GM12892 (cell line): ENCODE measurements at places on chromosomes 7 and 10.

DNA sequence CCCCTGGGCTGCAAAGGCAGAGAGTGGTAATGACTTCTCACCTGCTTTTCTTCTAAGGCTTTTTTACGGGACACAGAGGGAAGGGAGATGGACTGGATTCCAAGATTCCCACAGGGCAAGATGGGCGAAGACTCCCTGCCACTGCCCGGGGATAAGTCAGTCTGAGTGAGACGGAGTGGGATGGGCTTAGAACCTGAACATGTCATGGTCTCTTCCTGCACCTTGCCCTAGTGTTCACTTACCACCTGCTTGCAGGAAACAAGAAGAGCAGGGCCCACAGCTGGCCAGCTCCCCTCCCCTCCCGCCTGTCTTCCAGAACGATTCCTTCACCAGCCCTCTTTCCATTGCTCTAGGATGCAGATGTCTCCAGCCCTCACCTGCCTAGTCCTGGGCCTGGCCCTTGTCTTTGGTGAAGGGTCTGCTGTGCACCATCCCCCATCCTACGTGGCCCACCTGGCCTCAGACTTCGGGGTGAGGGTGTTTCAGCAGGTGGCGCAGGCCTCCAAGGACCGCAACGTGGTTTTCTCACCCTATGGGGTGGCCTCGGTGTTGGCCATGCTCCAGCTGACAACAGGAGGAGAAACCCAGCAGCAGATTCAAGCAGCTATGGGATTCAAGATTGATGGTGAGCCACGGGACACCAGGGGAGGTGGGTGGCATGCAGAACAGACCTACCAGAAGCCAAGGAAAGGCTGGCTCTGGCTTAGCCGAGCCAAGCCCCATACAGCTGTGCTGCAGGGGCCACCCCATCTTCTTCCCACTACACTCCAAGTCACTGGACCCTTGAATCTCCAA is 1.3 kb downstream of the SERPINE1 start:
- DNase-seq = no peak

DNA sequence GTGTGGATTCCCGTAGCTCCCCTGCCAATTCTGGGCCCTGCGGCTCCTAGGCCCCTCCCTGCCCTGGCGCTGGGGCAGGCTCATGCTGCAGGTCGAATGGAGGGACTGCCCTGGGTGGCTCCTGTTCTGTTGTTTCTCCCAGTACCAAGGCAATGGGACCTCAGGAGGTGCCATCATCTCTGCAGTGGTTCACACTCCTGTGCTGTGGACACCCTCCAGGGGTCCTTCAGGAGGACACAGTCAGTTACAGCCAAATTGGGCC is 138.3 kb downstream of the ZMIZ1 start:
- DNase-seq = no peak

DNA sequence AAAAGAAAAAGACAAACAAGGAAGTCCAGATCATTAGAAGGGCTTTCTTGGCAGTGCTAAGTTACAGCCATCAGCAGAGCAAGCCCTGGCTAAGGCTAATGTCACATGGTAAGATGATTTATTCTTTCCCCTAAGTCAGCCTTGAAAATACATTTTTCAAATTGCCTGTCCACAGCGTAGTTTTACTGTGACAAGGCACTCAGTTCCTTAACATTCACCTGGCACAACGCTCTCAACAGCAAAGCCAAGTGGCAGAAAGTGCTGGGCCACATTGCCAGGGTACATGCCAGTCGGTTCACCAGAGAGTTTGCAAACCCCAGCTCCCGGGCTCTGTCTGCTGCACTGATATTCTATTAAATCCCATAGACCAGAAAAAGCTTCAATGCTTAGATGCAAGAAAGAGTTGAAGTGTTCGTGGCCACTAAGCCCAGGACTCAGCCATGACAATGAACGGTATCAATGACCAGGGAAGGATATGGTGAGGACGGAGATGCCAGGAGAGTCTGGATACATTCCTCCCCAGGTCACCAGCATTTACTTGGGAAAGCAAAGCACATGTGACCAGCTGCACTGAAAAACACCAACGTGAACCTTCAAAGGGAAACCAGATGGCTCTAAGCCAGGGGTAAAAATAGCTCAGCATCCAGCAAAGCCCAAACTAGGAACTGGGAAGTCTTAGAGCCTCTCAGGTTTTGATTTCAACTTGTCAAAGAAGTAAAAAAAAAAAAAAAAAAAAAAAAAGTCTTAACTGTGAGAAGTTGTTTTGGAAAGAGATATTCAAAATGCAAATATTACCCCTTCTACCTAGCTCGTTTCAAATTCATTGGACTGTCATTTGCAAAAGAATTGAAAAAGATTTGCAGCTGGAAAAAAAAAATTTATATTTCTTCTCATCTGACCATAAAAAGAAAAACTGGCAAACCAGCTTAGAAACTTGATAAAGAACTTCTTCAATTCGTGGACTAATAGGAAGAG is 23.9 kb upstream of the MPP7 start:
- DNase-seq = no peak

GRCh38 chr7:33814400-33814799 is 90.9 kb upstream of the BMPER start:
- DNase-seq = no peak

- no peak for DNase-seq
These were observed 78.7 kb upstream of the AGR3 start for GRCh38 chr7:16960337-16960965.
